Omental fat pad (tissue), 4 donors: ENCODE measurements at places on chromosomes 1 and 21.

DNA sequence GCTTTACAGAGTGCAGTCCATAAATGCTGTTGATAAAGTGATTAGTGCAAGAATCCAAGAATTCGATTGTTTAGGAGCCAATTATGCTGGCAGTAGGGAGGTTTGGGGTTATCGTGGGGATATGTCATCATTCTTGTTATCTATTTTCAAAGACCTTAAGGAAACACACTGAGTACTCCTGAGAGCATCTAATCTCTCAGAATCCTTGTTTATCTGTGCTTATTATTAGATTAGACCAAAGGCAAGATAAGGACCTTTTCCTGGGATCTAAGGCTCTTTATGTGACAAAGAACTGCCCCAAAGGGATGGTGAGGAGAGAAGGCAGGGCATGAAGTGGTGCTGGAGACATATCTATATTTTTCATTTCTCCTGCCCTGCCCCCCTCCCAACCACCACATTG, 139.1 kb downstream of the TSEN15 start:
- no peak for DNase-seq

DNA sequence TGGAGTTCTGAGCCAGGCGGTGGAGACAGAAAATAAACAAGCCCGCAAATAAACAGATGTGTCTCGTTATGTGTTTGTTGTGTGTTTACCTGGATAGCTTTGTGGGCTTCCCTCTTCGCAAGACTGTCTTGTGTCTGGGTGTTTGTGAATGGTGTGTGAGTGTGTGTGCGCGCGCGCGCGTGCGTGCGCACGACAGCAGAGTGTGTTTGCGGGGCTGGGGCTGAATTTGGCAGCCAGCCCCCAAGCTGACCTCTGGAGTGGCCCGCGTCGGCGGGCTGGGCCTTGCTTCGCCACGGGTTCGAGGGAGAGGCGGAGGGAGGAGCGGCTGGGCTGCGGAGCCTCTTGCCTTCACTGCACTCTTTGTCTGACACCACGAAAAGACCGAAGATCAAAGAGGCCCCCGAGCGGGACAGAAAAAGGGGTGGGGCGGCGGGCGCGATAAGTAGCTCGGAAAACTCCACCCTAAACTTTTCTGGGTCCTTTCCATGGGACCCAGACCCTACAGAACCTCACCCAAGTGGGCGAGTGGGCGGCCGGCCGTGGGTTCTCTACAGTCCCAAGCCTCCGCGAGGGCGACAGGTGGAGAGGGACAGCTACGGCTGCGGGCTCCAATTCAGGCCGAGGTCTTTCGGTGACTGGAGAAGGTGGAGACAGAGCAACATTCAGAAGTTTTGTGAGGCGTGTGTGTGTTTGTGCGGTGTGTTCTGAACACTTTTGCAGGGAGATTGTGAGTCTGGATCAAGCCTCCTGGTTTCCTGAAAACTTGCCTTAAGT, 14.5 kb downstream of the PAX7 start:
- DNase-seq: no peak

- no peak for DNase-seq
Observed at GRCh38 chr1:40341491-40342380, 24.6 kb upstream of the COL9A2 start.

DNA sequence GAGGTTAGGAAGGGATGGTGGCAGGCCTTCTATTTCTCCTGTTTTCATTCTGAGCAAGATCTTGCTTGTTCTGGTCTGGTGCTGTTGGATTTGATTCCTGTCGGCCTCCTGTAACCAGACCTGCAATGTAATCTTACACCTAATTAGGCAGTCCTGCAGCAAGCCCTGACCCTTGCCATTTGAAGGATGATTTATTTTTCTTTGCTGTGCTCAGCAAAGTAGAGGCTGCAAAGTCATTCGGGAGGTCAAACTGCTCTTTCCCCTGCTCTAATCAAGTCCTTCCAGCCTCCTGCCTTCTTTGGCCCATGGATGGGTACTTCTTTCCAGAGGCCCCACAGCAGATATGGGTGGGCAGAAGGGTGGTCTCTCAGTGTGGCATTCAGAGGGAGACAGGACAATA, 417.7 kb upstream of the USP24 start:
- DNase-seq: no peak

- DNase-seq: no peak
Observed at GRCh38 chr1:197915862-197916499, 1.2 kb upstream of the LHX9 start.

DNA sequence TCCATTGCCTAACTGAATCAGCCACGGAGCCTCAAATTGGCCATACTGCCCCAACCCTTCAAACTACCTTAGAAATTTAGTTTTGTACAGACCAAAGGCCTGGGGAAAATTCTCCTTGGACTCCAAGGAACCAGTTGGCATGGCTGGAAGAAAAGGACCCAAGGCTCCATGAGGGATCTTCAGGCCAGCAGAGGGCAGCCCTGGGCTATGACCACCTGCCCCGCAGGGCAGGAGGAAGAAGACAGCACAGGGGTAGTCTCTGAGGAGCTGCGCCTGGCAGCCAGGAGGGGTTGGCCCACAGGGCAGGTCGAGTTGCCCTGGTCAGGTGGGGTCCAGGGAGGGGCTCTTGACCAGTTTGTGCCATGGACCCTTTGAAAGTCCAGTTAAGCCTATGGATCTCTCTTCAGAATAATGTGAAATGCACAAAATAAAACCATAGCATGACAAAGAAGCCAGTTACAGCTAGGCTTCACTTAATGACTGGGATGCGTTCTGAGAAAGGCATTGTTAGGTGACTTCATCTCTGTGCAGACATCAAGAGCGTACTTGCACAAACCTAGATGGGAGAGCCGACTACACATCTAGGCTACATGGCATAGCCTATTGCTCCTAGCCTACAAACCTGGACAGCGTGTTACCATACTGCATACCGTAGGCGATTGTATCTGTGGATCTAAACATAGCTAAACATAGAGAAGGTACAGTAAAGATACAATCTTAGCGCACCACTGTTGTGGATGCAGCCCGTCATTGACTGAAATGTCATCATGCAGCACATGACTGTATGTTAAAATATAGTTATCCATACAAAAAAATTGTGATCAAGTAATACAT, 26.1 kb downstream of the CACNA1S start:
- no peak for DNase-seq

GRCh38 chr1:204286831-204287421, 72.8 kb downstream of the PLEKHA6 start:
- no peak for DNase-seq

DNA sequence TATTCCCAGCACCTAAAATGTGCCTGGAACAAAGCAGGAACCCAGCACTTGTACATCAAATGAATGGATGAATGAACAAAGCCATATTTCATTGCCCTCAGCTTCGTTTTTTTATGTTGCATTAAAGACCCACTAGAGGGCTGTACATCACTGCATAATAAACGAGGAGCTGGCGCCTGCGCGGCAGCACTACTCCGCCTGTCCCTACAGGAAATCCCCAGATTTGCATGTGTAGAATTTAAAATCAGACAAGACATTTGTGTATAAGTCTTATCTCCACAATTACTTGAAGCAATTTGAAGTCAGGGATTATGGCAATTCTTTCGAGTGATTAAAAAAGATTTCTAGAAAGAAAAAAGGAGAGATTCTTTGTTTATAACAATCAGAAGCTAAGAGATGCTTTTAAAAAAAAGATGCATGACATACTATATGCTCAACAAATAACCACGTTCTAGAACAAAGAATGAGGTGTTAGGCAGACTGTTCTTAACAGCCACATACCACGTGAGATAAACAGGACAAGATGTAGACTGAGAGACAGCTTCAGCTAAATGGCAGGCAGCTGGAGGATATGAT, 5.4 kb upstream of the NEK2 start:
- DNase-seq: no peak

GRCh38 chr1:109777436-109777835, 13.7 kb upstream of the EPS8L3 start:
- DNase-seq: no peak

DNA sequence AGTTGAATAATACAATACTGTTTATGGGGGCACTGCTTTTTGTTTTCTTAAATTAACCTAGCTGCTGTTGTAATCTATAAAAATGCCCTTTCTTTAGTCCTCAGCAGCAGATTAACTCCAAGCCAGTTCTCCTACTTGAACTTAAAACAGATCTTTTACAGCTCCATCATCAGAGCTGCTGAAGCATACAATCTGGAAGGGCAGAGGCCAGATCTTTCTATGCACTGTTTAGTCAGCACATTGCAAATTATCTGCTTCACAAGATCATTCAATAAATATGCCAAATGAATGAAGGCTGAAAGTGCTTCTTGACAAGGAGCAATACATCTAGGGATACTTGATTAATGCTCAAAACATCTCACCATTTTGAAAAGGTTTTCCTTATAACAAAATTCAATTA, 115.8 kb downstream of the PLPPR5 start:
- no peak for DNase-seq

GRCh38 chr1:84255582-84255981, 45.9 kb upstream of the SAMD13 start:
- DNase-seq: no peak

- no peak for DNase-seq
Observed at GRCh38 chr1:110227774-110228173, 17.7 kb downstream of the KCNC4 start.
